ENCODE measurements at places on chromosomes 13 and 19.

- DNase-seq = no peak
Observed at GRCh38 chr13:113155982-113156655, 2.3 kb upstream of the PROZ start.

GRCh38 chr13:89660752-89661151 lies 1686.7 kb upstream of the MIR17HG start:
- no peak for DNase-seq

GRCh38 chr19:56097776-56098175 lies 23.3 kb downstream of the ZNF787 start:
- no peak for DNase-seq

DNA sequence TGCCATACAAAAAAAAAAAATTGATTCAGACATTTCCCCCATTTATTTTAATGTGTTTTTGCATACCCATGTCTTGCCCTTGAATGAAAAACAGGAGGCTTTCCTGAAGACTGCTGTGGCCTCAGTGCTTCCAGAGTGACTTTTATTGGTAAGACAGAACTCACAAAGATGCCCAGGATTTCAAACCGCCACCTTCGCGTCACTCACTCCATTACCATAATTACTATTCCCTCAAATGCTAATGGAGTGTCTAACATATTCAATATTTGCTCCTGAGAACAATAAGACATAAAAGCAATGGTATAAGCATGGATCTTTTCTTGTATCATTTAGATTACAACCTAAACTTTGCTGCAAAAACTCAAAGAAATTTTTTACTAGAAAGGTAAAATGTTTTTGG lies 282.2 kb upstream of the SOX21 start:
- DNase-seq = no peak

- DNase-seq = peak; percentile 98
Observed at GRCh38 chr19:58543826-58544590, at the start of gene TRIM28. Gene TRIM28 (plus strand): TSS chr19:58544064. CDS start chr19:58544758, 694 bp downstream.

DNA sequence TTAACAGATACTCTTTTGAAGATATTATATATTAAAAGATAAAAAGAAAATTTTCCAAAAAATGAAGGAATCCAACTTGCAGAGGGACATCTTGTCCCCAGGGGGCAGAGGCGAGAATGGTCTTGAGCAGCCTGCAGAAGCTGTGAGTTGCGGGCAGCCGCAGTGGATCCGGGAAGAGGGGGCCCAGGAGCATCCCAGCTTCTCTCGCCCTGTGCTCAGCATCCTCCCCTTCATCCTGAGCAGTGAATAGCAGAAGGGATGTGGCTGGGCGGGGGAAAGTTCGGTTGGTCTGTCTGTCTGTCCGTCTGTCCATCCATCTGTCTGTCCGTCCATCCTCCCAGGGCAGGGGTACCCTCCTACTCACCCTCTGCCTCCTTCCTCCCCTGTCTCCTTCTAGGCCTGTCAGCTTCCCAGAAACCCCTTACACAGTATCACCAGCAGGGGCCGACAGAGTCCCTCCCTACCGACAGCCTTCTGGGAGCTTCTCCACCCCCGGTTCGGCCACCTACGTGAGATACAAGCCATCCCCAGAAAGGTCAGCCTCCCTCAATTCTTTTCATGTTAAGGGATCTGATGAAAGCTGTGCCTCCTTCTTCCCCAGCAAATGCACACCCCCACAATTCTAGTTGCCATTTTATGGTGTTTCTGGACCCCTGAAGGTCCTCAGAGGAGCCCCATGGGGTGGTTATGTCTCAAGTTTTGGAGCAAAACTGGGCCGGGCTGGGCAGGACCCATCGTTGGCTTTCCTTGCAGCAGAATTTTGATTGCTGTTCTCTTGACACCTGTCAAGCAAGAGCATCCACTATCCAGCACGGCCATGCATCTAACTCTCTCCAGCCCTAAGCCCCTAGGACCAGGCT lies 81.6 kb downstream of the DPF1 start:
- DNase-seq = peak; percentile 87

DNA sequence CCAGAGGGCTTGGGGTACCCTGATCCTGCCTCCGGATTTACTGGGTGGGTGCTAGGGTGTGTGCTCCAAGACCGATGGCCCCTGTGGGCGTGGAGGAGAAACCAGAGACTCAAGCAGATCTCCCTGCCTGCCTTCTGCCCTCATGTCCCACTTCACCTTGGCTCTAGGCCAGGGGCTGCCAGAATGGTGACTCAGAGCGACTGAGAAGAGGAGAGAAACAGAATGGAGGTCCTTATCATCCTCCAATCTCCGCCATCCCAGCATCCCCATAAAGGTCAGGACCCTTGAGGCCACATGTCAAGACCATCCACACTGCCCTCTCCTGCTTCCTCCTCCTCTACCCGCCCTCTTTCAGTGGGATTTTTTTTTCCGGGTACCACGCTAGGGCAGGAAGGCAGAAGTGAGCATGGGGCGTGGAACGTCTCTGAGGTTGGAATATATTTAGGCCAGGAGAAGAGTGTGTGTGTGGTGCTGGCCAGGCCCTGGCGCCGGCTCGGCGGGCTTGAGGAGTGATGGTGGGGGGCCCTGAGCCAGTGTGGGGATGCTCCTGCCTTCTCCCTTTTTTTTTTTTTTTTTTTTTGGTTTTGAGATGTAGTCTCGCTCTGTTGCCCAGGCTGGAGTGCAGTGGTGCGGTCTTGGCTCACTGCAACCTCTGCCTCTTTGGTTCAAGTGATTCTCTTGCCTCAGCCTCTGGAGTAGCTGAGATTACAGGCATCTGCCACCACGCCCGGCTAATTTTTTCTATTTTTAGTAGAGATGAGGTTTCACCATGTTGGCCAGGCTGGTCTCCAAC lies 22.3 kb downstream of the IER2 start:
- no peak for DNase-seq

- no peak for DNase-seq
Observed at GRCh38 chr13:36151591-36151990, 20.4 kb upstream of the DCLK1 start.

DNA sequence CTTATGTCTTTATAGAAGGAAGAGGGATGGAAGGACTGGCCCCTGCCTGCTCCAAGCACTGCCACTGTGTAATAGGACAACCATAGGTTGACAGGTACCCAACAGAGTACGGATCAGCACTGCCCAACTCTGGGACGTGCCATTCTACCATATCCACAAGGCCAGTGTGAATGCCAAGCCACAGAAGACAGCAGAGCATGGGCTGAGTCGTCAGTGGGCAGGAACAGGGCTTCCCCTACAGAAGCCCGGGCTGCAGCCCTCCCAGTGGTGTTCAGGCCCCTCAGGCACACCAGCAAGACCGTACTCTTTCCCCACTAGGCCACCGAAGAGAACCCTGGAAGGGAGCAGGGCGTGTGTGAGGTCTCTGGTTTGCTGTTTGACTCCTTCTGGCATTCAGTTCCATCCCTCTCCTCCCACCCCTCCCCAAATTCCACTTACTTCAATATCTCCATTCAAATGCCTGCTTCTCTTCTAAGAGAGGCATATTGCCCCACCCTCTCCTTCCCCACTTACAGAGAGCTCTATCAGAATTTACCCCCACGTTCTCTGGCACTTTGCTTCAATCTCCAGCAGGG lies 209.4 kb downstream of the FOXO1 start:
- no peak for DNase-seq

DNA sequence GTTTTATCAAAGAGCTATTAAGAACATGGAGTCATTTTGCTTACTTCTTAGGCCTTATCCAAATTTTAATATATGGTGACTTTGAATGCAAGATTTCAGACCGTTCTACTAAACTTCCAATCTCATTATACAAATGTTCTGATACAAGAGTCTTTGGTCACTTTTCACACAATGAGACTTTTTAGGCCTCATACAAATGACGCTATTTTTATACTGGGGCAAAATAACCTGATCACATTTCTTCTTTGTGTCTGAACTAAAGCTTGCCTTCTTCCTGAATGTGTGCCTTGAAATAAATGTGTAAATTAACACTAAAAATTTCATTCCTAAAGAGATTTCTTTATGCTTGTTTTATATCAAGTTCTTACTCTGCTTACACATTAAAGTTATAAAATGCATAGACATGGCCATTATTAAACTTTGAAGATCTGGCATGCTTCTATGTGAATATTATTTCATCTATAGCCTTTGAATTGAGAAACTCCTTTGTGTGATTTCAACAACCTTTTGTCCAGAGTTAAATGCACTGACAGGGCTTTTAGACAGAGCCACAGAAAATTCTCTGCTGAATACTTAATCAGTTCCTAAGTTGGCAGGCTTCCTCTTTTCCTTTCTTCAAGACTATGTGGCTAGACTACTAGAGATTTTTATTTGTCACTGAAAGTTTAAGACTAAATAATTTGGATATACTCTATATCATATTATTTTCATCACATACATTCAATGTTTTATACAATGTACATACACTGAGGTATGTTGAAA lies 86.1 kb downstream of the EDNRB start:
- DNase-seq = no peak

DNA sequence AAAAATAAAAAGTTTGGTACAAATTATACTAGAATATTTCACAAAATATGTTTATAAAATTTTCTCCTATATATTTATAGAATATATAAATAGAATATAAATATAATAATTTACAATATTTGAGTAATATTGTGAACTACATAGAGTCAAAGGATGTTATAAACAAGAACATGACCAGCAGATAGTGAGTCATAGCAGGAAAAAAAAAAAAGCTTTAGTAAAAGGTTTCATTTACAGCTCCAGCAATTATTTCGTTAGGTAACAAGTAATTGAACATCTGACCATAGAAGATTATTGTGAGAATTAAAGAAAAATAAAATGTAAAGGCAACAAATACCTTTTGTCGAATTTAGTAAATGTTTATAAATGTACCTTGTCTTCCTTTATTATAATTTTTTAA lies 864.1 kb downstream of the PCDH17 start:
- DNase-seq = no peak

- DNase-seq = no peak
Observed at GRCh38 chr19:34305221-34306083, 51.1 kb downstream of the GARRE1 start.

- no peak for DNase-seq
Observed at GRCh38 chr13:23570921-23571315, 706 bp downstream of the TNFRSF19 start.

GRCh38 chr13:111429064-111429558 lies 108.7 kb downstream of the TEX29 start:
- DNase-seq = peak; percentile 72

- peak; percentile 62 for DNase-seq
Observed at GRCh38 chr19:52689843-52690368, 44.9 kb downstream of the ZNF611 start.

DNA sequence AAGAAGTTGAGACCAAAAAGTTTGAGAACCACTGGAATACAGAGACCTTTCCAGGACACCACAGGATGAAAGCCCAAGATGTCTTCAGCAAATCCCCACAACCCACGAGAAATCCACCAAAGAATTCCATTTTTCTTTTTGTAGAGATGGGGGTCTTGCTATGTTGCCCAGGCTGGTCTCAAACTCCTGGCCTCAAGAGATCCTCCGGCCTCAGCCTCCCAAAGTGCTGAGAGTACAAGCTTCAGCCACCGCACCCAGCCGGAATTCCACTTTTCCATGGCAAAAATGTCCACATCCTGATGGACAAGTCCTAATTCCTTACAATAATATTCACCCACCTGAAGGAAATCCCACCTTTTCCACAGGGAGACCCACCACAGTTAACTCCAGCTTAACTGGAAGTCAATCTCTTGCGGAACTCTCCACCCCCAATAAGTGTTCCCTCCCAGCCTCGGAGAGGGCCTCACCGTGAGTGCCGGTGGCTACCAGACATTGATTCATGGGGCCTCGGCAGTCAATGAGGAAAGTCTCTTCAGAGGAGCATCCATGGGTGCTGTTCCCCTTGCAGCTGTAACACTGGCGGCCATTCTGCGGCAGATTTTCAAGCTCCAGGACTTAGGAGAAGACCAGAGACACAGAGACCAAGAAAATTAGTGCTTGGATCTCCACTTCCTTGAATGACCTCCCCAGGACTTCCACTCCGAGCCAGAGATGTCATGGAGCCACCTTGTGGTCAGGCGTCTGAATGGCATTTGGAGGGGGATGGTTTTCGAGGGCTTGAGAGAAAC lies 12.3 kb upstream of the CADM4 start:
- DNase-seq = peak; percentile 74

- DNase-seq = no peak
Observed at GRCh38 chr13:112260108-112261055, 115.8 kb upstream of the SPACA7 start.

DNA sequence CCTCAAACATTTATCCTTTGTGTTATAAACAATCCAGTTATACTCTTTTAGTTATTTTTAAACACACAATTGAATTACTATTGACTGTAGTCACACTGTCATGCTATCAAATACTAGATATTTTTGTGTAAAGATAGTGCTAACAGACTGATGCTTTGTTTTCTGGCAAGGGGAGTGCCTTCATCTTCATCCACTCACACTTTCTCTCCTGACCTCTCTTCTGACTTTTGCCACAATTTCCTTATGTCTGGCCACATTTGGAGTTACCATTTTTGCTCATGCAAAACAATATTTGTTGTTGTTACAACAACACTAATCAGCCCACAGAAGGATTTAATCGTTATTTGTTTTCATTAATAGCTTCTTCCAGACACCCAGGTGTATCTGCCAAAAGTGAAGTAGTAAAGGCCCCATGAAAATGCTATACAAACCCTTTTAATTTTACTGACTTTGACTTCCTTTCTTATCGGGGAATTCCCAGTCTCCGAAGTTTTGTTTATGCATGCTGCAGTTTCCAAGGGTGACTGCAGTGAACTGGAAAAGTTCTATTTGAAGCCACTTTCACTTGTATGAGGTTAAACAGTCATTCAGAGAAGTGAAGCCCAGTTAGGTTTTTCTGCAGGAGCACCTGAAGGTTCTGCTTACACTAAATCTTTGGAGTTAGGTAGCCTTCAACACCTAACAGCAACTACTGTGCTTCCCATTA lies 66.1 kb upstream of the FRY start:
- no peak for DNase-seq

DNA sequence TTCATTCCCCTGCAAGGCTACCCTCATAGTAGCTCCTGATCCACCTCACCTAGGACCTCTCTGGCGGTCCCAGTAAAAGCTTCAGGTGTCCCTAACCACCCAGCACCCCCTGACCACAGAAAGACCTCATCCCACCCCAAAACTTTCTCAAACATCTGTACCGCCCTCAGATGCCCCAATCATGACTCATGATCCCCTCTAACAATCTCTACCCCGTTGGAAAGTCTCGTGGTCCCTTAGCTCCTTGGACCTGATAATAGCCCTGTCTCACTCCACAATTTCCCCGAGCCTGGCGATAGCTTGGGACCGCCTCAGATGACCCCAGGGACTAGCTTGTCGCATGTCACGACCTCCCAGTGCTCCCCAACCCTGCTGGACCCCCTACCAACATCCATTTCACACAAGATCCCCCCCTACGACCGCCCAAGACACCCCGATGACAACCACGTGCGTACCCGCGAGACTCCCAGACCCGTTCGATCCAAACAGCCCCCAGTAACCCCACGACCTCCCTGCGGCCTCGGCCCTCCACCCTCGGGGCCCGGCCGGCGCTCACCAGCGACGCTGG lies 450 bp downstream of the NDUFA11 start:
- DNase-seq = no peak
